SK-MEL-5 (cell line): ENCODE measurements at places on chromosomes 1 and 21.

DNA sequence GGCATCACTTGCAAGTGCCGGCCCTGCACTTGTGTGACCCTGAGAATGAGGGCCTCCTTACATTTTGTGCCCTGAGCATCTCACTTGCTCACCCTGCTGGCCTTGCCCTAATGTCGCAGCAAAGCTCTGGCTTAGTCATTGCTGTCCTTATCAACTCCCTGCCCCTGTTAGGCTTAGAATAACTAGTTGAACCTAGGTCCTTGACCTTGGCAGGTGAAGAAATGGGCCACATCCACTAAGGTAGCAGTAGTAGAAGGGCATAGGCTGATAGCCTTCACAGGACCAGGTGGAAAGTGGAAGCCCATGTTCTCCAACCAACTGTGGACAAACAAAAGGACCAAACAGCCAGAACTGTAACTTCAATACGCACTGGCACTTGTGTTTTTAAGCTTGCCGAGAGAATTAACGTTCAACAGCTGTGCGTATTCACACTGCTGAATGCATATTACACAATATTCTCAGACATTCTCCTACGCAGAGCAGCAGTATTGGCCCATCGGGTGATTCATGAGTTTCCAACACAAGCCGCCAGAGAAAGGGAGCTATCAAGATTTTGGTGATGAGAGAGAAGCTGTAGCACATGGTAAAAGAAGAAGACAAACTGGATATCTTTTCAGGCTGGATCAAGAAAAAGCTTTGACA is 27.7 kb upstream of the PTGFRN start:
- DNase-seq = peak; percentile 49

- no peak for DNase-seq
Observed at GRCh38 chr1:84253036-84253435, 48.5 kb upstream of the SAMD13 start.

- no peak for DNase-seq
Observed at GRCh38 chr1:111921948-111922347, 67.5 kb downstream of the KCND3 start.

- DNase-seq = no peak
Observed at GRCh38 chr21:18553786-18554185, 150.2 kb upstream of the TMPRSS15 start.

DNA sequence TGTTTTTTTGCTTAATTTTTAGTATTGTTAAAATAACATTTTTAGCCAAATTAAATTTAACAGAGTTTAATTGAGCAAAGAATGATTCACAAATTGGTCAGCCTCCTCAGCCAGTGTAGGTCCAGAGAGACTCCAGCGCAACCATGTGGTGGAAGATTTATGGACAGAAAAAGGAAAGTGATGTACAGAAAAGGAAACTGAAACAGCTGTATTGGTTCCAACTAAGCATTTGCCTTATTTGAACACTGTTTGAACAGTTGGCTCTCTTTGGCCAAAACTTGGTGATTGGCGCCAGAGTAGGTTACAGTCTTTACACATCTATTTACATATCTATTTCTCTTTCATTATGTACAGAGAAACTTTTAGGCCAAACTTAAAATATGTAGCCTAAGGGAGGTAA is 19.4 kb downstream of the RPS6KC1 start:
- peak; percentile 80 for DNase-seq

DNA sequence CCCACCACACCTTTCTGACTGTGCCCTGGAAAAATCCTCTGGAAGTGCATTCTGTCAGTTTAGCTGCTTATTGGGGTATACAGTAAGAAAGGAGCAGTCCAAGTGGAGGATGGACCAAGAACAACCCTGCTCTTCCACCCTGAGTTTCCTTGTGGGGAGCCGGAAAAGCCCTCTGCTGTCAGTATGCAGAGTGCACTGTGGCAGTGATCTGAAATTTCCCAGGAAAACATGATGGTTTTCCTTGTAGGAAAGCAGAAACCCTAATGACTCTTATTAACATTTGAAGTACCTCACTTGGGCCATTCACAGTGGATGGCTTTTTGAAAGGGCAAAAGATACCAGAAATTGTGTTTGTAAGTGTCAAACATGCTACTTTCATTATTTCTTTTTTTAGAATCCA is 20.5 kb downstream of the ELAVL4 start:
- DNase-seq = no peak

GRCh38 chr1:12368646-12369045 is 138.8 kb downstream of the VPS13D start:
- no peak for DNase-seq

DNA sequence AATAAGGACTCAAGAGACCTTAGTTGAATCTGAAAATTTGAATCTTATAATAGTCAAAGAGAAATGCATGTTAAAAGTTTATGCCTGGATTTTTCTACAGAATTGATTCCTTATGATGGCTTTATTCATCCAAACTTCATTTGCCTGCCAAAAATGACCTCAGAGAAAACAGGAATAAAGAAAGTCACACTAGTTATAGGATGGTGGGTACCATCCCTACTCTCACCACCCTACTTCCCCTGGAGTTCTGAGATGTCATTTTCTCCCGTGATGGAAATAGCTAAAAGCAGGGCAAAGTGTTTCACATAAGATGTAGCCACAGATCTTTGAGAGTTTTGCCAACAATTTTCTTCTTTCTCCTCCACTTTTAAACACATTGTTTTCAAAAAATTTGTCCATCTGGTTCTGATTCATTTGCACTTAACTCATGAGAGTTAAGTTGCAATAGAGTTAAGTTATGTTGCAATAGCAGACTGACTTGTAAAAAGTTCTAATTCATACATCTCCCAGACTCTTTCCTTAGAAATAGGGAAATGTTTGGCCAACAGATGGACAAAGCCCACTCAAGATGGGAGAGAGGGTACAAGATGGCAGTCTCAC is 384.6 kb downstream of the PLPP3 start:
- no peak for DNase-seq

DNA sequence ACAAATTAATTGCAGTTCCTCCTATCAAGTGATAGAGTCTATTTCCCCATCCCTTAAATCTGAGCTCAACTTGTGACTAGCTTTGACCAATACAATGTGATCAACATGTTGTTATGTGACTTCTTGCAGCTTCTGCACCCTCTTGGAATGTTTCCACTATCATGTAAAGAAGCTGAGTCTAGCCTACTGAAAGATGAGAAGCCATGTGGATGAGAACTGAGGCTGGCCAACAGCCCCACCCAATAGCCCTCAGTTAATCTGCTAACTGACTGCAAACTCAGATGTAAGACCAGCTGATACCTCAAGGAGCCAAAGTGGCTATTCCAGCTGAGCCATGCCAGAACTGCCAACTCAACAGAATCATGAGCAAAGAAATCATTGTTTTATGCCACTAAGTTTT is 44.0 kb downstream of the LYST start:
- DNase-seq = no peak

DNA sequence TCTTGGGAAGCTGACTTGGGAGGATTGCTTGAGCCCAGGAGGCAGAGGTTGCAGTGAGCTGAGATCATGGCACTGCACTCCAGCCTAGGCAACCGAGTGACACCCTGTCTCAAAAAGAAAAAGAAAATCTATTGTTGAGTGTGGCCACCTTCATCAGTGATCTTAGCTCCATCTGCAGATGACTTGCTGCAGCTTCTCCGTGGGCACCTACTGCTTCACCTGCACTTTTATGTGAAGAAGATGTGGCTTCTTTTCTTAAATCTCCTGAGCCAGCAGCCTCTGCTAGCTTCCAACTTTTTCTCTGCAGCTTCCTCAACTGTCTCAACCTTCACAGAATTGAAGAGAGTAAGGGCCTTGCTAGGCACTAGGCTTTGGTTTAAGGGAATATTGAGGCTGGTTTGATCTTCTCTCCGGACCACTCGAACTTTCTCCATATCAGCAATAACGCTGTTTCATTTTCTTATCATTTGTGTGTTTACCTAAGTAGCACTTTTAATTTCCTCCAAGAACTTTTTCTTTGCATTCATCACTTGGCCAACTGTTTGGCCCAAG is 28.0 kb downstream of the AGPAT3 start:
- no peak for DNase-seq
